ENCODE measurements at places on chromosomes 5 and 9.

DNA sequence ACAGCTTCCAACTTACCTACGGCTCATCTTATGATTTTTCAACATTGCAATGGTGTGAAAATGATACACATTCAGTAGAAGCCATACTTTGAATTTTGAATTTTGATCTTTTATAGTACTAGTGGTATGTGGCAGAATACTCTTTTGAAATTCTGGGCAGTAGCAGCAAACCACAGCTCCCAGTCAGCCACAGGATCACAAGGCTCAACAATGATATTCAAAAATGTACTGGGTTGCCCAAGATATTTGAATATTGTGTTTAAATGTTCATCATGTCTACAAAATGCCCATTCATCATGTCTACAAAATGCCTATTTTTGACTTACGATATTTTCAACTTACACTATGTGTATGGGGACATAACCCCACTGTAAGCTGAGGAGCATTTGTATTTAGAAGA, 81.3 kb upstream of the PRR16 start:
- no peak for DNase-seq

DNA sequence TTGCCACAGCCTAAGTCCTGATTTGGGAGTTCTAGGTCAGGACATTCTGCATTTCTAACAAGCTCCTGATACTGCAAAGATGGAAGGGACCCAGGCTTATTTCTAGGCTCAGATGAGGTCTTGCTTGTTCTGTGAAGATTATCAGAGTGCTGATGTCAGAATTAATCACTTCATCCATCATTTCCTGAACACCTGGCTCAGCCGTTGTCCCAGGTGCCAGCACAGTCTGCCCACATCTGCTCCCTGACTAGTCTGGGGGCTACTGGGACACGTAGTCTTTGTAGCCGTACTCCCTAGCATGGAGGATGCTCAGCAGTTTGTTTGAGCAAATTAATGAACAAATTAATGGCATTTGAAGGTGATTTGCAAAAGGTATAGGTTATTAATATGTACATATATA, 17.9 kb upstream of the SPINK4 start:
- DNase-seq, result no peak

DNA sequence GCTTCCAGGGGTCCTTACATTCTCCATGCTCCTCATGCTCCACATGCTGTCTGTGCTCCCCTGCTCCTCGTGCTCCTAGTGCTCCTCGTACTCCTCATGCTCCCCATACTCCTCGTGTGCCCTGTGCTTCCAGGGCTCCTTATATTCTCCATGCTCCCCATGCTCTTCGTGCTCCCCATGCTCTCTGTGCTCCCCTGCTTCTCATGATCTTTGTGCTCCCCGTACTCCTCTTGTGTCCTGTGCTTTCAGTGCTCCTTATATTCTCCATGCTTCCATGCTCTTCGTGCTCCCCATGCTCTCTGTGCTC, 51.9 kb downstream of the TRIP13 start:
- DNase-seq, result no peak

GRCh38 chr9:89426384-89426961, 71.4 kb downstream of the SEMA4D start:
- peak; percentile 50 for DNase-seq

GRCh38 chr9:133509179-133510083, 15.3 kb downstream of the MYMK start:
- peak; percentile 12 for DNase-seq

DNA sequence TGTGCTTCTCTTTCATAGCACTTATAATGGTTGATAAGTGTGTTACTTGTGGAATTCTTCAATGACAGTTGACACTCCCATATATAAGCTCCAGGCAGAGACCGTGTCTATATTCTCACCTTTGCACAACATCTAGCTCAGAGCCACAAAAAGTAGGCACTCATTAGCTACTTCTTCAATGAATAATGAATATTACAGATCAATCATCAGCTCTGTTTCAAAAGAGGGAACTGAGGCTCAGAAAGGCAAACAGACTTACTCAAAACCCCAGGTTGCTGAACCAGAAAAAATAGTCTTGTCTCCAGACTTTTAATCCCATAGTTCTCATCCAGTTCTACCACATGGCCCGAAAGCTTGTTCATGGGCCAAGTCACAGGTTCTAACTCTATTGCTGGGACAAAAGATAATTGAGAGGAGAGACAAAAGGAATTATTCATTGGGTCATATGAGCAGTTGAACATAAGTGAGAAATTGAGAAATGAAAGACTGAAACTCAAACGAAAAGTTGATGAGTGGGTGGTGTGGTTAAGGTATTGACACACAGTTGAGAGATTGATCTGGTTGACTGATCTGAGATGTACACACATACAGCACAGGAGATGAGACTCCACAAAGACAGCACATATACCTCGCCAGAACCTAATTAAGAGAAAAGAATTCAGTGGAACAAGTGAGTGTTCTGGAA, 381.6 kb downstream of the EFNA5 start:
- no peak for DNase-seq

DNA sequence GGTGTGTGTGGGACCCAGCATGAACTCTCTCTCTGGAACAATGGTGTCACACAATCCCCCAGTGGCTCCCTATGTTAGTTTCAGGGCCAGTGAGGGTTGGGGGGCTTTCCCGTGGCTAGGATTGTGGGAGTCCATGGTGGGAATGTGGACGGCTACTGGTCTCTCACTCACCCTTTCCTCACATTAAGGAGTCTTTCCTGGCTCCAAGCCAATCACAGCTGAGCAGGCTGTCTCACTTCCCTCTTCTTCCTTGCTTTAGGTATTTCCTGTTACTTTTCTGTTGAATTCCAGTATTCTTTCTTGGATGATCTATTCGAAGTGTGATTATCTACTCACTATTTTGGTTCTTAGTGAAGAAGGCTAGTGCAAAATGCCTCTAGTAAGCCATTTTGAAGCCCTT, 324.4 kb upstream of the MPDZ start:
- DNase-seq, result no peak

DNA sequence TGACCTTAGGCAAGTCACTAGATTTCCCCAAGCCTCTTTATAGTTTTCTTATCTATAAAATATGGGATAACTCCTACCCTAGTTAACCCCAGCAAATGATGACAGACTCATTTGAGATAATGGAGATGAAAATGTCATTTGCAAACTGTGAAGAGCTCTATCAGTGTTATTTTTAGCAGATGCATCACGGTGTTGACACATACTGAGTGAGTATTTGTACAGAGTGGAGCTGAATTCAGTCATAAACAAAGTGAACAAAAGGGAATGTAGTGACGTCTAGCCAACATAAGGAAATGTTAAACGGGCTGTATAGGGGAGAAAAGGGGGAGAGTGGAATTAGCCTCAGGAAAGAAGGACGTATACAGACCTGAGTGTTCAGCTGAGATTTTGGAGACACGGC, 75.9 kb downstream of the NMUR2 start:
- DNase-seq, result no peak

DNA sequence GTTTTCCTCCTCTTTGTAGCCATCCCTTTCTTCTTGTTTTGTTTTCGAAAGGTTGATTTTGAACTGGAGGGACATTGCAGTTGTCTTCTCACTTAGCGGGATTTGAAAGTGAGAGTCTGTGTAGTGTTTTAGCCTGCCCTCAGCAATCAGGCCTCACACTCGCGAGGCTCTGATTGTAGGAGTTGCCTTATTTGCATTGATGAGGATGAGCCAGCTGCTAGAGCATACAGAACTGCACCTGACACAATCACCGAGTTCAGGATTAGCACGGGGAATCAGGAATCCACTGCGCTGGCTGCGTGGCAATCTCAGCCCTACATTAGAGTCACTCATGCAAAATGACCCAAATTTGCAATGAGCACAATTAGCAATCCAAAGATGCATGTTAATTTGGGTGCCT, 122.5 kb upstream of the TMEM161B start:
- no peak for DNase-seq

GRCh38 chr5:97093193-97093592, 49.2 kb downstream of the LIX1 start:
- no peak for DNase-seq

DNA sequence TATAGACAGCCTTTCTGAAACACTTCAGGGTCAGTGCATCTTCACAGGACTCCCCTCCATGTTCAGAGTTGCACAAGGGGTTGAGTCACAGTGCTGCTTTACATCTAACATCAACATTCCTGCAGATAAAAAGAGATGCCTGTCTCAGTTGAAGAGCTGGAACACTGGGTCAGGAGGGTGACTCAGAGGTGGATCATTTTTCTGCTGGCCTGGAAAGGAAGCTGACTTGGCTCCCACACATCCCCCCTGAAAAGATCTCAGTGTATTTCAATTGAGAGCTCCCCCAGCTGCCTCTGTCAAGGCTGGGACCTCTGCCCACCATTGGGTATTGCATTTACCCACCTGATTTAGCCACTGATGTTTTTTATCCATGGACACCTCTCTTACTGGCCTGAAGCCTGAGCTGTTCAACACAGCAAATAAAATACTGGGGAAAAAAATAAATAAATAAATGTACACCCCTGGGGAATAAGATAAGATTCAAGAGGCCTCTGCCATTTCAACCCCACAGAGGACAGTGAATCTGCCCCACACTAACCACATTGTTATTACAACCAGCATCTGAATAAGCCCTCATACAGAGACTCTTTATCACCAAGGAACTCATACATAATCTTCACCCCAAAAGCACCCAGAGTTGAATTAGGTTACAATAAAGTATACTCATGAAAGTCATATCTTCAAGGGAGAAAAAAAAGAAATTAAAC, 716.4 kb downstream of the SEMA5A start:
- DNase-seq, result no peak

GRCh38 chr9:131992906-131993657, 86.6 kb downstream of the MED27 start:
- DNase-seq, result no peak

GRCh38 chr5:142722146-142722545, 36.3 kb upstream of the FGF1 start:
- no peak for DNase-seq

- DNase-seq, result no peak
These were observed 22.1 kb downstream of the LRRC70 start for GRCh38 chr5:62600560-62601252.

GRCh38 chr5:67173959-67174358, 22.6 kb downstream of the CD180 start:
- DNase-seq, result no peak

- DNase-seq, result no peak
These were observed 66.1 kb downstream of the DNAH5 start for GRCh38 chr5:13878357-13878756.

DNA sequence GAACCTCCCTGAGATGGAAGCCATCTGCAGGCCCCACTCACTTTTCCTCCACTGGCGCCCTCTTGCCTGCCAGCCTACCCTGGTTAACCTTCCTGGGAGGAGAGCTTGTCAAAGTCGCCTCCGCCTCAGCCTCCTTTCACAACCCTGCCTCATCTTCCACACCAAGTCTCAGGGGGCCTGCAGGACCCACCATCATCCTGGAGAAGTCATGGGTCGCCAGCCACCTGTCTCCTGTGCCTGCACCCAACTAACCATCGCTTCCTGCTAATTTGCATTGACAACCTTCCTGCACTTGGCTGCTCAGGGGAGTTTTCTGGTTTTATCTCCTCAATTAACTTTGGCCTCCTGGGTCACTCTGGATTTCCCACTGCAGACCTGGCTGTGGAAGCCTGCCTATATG, 52.8 kb upstream of the GRHPR start:
- DNase-seq, result peak; percentile 41

- DNase-seq, result no peak
These were observed 493.9 kb downstream of the CCDC171 start for GRCh38 chr9:16046713-16047112.

DNA sequence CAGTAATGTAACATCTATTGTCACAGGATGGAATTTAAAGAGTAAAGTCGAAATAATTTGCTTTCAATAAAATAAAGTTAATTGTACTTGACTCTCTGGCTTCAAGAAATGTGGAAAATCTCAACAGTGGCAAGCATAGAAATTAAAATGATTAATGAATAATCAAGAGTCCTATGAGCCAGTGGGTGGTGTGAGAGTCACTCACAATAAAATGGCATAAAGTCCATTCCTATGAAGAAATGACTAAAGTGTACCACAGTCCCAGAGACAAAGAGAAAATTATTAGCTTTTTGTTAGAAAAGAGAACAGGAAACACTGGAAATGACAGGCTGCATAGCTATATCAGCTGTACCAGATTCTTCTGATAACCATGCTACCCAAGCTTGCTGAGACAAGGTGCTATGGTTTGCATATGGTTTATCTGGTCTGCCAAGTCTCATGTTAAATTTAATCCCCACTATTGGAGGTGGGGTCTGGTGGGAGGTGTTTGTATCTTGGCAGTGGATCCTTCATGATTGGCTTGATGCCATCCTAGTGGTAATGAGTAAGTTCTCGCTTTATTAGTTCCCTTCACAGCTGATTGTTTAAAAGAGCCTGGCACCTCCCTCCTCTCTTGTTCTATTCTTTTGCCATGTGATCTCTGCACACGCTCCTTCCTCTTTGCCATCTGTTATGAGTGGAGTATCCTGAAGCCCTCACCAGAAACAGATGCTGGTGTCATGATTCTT, 647.7 kb upstream of the ITGA1 start:
- DNase-seq, result no peak

GRCh38 chr5:143302341-143303045, 101.0 kb downstream of the NR3C1 start:
- no peak for DNase-seq

DNA sequence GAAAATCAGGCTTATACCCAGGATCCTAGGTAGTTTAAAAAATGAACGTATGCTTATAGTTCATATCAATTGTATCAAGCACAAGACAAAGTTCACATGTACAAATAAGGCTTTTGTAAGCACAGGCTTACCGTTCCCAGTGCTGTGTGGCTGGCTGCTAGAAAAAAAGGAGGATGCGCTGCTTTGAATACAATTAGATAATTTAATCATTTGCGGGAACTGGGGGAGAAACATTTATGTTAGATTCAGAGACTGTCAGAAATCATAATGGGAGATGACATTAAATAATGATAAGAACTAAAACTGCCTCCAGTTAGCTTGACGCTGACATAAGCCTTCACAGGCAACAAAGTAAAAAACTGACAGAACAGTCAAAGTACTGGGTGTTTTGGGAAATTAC, 93.2 kb downstream of the FNBP1 start:
- DNase-seq, result no peak

DNA sequence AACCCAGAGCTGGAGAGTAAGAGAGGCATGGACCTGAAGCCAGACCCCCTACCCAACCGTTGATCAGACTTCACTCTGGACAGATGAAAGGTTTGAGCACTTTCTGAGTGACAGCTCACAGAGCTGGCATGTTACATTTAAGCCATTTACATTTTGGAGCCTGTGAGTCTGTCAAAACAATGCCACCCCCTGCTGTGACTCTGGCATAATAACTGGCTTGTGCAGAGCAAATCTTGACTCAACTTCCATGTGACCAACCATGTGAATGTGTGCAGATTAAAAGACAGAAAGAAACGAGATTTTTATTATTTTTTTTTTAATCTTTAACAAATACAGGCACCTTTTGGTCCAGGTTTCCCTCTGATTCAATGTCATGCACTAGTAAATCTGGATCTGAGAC, 48.5 kb downstream of the MFAP3 start:
- DNase-seq, result no peak

GRCh38 chr5:138102454-138103318, 18.9 kb downstream of the WNT8A start:
- DNase-seq, result no peak

GRCh38 chr9:134329886-134330285, 3.6 kb downstream of the RXRA start:
- no peak for DNase-seq

Data from CD4-positive, alpha-beta T cell treated with Interleukin-1 beta for 1 hour (primary cell).